ENCODE measurements at places on chromosomes 7 and 10.

DNA sequence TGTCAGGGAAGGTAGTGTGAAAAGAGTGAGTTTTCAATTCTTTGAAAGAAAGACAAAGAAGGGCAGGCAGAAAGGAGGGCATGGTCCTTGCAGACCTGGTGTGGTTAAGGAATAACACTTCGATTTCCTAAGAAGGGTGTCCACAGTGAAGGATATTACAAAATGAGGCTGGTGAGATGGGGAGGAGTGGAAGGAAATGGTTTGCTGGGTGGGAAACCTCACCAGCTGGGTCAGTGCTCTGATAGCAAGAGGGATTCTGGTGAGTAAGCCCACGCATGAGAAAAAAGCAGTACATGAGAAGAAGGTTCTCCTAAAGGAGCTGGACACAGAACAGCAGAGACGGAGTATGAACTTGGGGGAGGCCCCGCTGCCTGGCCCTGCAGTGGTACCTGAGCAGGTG is 230.6 kb upstream of the PLXNA4 start:
- no peak for DNase-seq

DNA sequence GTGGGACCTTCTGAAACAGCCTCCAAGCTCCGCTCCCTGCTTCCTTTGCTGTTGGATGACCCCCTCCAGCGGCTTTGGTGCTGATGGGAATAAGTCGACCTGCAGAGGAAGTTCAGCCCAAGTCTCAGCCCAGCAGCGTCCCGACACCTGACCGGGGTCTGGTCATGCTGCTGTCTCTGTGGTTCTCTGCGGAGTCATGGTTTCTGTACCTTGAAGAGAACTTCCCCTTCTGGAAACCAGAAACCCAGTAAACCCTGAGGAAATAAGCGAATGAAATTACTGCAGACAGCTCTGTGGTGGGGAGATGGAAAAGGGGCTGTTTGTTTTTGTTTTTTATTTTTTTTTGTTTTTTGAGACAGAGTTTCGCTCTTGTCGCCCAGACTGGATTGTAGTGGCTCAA is 18.3 kb upstream of the ZNF12 start:
- DNase-seq = no peak

- DNase-seq = no peak
These were observed 78.5 kb upstream of the PCBD1 start for GRCh38 chr10:70966646-70967553.

GRCh38 chr10:124420254-124420653 is 1.5 kb upstream of the OAT start:
- no peak for DNase-seq

DNA sequence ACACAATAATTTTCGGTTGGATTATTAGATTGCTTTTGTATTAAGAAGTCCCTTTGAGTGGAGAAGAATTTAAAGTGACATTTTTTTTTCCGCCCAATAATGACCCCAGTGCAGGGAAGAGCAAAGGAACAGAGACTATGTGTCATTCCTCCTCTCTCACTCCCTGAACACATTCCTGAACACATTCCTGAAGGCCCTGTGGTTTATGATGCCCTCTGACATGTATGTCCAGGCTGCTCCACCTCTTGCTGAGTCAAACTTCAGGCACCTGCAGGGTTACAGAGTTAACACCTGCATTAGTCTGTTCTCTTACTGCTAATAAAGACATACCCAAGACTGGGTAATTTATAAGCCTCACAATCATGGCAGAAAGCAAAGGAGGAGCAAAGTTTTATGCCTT is 704.0 kb upstream of the LRRN3 start:
- DNase-seq = no peak

- no peak for DNase-seq
These were observed 73.6 kb upstream of the AMPH start for GRCh38 chr7:38704751-38705150.

DNA sequence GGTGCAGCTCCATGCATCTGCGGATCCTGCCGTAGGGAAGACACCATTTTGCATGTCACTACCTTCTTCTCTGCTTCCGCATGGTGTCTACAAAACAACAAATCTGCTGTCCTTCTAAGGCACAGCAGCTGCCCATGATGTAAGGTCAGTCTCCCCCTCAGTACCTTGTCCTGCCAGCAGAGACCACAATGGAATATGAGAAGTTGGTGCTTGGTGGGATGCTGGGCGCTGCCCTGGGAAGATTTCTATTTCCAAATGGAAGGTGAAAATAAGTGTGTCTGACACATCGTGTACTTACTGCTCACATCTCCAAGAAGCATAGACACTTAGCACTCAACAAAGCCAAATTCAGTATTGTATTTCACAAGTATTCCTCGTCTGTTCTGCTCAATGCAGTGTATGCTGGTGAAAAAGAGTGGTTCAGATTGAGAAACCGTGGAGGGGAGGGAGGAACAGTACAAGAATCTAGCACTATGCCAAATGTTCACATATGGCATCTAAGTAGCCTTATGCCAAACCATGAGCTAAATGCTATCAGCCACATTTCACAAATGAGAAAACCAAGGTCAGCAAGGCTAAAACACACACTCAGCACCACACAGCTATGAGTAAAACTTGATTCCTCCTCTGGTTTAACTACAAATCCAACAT is 95.0 kb downstream of the GRB10 start:
- no peak for DNase-seq

GRCh38 chr7:131648491-131648890 is 92.1 kb upstream of the PODXL start:
- DNase-seq = no peak

- no peak for DNase-seq
These were observed 173.0 kb downstream of the PKD1L1 start for GRCh38 chr7:47775238-47775637.

DNA sequence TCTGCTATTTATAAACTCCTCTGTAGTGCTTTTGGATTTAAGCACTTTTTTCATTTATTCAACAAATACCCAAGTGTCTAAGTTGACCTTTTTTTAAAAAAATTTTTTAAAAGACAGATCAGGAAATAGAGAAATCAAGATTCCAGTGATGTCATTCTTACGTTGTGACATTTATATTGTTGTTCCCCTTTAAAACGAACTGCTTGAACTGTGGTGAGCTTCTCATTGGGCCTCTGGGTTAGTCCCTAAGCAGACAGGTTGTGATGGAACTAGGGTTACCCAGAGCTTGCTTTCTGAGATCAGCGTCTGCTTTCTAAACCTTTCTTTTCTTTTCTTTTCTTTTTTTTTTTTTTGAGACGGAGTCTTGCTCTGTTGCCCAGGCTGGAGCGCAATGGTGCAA is 22.4 kb downstream of the GATA3 start:
- no peak for DNase-seq

GRCh38 chr10:55966101-55966500 is 395.0 kb downstream of the ZWINT start:
- no peak for DNase-seq

GRCh38 chr10:102476466-102477141 is 25.3 kb upstream of the C10orf95 start:
- DNase-seq = no peak

- no peak for DNase-seq
These were observed 369.6 kb downstream of the KCNMA1 start for GRCh38 chr10:77267703-77268675.

DNA sequence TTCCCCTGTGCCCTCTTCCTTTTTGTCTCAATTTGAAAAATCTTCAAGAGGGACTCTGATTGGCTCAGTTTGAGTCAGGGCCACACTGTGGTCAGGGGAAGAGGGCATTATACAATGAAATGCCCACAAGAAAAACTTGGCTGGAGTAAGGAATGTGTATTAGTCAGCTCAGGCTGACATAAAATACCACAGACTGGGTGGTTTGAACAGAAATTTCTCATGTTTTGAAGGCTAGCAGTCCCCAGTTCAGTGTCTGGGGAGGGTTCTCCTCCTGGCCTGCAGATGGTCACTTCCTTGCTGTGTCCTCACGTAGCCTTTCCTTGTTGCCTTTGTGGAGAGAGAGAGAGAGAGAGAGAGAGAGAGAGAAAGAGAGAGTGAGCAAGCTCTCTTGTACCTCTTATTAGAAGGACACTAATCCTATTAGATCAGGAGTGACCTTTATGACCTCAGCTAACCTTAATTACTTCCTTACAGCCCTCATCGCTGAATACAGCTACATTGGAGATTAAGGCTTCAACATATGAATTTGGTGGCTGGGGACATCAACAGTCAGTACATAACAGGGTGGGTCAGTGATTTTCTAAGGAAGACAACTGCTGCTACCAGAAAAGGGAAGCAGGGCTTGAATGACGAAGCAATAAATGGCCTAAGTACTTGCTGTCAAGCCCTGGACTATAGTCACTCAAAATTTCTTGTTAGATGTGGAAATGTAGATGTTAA is 25.8 kb upstream of the FAM13C start:
- no peak for DNase-seq

DNA sequence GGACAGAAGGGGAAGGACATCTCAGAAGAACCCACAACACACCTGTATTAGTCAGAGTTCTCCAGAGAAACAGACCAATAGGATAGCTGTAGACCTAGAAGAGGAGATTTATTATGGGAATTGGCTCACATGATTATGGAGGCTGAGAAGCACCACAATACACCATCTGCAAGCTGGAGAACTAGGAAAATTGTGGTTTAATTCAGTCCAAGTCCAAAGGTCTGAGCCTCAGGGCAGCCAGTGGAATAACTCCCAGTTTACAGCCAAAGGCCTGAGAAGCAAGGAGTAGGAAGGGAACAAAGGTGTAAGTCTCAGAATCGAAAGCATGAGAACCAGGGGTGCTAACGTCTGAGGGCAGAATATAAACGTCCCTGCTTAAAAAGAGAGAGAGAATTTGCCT is 99.6 kb upstream of the AUTS2 start:
- DNase-seq = no peak

- no peak for DNase-seq
These were observed 25.4 kb downstream of the KNDC1 start for GRCh38 chr10:133185421-133185820.

- no peak for DNase-seq
These were observed 72.0 kb downstream of the MICALL2 start for GRCh38 chr7:1387261-1387660.

DNA sequence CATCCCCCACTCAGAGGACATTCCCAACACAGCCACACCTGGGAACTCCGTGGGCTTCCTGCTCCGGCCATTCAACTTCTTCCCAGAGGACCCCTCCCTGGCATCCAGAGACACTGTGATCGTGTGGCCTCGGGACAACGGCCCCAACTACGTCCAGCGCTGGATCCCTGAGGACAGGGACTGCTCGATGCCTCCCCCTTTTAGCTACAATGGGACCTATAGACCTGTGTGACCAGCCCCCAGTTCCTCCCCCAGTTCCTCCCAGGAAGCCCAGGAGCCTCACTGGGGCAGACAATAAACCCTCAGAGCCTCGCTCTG is 8.6 kb downstream of the AOC1 start:
- no peak for DNase-seq

DNA sequence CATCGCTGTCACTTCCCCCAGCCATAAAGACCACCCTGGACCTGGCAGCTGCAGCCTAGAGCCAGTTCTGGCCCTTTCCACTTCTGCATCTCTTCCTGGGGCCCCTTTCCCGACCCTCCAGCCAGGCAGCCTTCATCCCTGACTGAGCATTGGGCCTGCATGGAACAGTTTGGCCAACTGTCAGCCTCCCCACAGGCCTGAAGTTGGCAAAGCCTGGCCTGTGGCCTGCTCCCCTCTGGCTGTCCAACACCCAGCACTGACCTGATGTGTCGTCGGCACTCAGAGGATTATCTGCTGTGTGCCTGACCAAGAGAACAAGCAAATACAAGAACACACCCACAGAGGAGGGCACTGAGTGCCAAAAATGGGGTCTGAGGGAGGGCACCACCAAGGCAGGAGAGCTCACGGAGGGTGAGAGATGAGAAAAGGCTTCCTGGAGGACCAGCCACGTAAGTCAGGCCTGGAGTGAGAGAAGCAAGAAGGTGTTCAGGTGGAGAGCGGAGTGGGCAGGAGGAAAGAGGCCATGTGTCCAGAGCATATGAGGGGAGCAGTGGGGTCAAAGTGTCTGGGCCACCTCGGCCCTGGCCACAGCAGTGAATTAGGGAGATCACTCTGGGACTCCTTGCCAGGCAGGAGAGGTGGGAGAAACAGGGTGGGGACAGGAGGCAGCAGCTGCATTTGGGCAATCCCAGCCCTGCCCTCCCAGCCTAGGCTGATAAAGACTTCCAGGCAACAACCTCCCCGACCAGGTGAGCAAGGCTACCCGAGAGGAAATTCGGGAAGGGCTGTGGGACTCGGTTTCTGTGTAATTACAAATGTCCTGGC is 4.5 kb downstream of the GPRIN2 start:
- no peak for DNase-seq

All from stimulated activated naive CD4-positive, alpha-beta T cell treated with Interleukin-2 at 50 U/mL for 16 hours (primary cell).